HuH-7 (cell line): ENCODE measurements at places on chromosomes 1 and 21.

DNA sequence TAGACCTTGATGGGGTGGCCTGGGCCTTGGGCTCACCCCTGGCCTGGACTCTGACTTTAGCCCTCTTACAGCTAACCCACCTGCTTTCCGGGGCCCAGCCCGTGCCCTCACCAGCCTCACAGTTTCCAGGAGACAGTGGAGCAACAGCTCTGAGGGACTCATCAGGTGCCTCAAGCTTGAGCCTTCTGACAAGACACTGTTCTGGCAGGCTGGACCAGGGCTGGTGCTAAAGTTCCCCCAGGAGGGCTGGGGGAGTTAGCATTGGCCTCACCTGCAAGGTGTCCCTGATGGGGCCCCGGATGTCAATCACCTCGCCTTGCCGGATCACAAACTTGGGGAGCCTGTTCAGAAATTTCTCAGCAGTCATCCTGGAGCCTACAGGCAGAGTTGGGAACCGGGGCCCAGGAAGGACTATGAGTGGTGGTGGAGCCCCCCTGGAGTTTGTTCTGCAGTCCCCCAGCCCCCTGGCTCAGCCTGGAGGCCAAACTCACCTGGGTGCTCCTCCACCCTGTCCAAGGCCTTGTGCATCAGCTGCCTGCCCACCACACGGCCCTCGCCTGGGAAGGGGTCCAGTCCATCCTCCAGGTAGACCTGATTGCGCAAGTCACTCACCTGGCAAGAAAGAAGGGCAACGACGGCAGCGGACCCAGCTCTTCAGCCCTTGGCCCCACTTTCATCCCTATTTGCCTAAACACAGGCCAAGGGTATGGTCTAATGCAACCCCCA lies 4.1 kb downstream of the SH3BGRL3 start:
- no peak for DNase-seq

- DNase-seq: no peak
These were observed 16.1 kb downstream of the SLC30A7 start for GRCh38 chr1:100912019-100912418.

- DNase-seq: no peak
These were observed 35.6 kb upstream of the UTS2 start for GRCh38 chr1:7888248-7889081.

- DNase-seq: no peak
These were observed 18.6 kb upstream of the BCL10 start for GRCh38 chr1:85295006-85295431.

DNA sequence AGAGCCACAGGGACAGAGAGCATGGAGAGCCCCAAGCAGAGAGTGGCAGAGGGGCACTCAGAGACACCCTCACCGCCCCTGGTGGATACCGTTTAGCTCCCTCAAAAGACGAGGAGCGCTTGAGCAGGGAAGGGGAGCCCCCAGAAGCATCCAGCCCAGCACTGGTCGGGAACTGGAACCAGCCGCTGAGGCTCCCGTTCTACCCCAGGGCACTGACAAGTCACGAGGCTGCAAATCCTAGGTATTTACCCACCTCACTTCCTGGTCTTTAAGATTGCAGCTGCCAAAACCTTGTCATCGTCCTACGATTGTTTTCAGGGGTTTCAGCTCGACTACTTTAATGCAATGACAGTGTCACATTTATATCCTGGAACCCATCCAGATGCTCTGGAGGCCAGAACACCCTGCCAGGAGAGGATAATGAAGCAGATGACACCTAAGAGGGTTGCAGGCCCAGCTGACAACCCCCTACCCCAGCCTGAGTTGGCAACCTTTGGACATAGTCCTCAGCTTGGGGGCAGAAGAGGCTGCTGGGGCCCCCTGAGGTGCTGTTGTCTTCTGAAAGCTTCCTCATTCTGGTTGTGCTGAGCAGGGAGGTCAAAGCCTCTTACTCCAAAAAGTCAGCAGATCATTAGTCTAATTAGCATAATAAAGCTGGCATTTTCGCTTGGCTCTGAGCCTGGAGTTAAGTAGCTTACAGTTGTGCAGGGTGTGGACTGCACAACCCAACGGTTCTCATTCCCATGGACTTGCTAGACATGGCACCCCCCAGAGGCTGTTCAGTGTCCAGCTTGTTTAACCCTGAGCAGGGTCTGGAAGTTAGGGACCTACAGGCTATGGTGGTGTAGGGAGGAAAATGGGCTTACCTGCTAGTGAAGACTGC lies 20.6 kb upstream of the BACE2 start:
- no peak for DNase-seq

DNA sequence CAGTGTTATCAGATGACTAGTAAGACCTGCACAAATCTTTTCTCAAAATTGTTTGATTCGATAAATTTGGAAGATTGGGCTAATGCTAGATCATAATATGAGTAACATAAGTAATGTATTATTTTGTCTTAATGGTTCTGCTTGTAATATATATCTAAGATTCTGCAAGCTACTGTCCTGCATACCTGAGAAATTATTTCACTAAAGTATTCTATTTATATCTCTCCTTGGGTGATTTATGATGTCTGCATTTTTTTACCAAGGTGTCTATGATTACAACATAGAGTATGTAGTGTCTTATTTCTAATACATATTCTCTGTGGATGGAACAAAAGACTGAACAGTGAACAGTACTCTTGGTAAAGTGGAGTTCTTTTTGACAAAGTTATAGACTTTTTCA lies 166.6 kb downstream of the CLEC20A start:
- no peak for DNase-seq

- DNase-seq: no peak
These were observed 5.4 kb upstream of the PRDM15 start for GRCh38 chr21:41884501-41885030.

GRCh38 chr1:183070234-183070922 lies 47.2 kb downstream of the LAMC1 start:
- no peak for DNase-seq

DNA sequence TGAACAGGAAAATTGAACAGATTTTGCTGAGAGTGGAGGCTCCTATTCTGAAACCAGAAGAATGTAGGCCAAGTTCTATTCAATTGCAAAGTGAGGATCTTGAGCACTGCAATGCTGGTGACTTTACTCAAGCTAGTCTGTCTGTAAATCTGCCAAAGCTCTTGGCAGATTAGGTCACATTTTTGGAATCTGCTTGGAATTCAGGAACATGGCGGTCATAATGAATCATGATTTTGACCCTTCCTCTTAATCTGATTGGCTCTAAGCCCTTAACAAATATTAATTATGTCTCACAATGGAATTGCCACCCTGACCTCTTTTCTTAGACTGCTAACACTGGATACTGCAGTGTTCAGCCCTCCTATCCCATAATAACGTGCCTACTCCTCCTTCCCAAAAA lies 7.2 kb upstream of the GNG12 start:
- no peak for DNase-seq

DNA sequence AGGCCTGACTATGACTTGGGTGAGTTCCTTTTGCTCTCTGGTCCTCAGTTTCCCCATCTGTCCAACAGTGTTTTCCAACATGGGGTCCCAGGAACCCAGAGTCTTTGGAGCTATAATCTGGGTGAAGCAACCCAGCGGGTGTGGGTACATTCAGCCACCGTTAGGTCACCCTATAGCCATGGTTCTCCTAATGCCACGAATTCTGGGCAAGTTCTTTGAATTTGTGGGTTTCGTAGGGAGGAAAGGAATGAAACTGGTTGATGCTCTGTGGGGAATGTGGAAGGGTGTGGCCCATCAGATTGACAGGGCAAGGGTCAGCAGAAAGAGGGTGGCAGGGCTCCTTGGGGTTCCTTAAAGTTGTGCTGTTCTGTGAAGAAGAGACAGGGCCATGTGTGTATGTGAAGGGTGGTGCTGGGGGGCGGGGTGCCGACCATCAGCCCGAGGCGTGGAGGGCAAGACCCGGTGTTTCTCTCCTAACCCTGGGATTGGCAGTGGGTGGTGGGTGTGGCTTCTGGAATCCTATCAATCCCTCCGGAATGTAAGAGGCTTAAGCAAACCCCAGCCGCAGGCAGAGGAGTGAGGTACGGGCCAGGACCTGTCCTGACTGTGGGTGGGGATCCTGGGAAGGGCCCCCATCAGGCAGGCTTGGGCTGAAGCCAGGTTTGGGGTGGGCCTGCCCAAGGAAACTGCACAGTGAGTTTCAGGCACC lies 35.5 kb upstream of the ZNF362 start:
- DNase-seq: no peak

DNA sequence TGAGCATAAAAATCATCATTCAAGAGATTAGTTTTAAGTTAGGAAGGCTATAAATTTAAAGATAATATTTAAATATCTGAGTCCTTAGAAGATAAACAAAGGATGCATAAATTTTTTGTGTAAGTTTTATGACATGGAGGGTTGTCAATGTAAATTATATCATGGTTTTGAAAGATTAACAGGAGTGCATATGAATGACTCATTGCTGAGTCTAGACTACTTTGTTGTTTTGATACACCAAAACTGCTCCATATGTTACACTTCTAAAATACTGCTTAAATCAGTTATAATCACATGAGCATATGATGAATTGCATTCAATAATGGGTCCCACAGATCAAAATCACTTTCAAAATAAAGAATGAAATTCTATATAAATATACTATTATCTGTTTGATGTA lies 312.5 kb downstream of the KCNT2 start:
- no peak for DNase-seq

DNA sequence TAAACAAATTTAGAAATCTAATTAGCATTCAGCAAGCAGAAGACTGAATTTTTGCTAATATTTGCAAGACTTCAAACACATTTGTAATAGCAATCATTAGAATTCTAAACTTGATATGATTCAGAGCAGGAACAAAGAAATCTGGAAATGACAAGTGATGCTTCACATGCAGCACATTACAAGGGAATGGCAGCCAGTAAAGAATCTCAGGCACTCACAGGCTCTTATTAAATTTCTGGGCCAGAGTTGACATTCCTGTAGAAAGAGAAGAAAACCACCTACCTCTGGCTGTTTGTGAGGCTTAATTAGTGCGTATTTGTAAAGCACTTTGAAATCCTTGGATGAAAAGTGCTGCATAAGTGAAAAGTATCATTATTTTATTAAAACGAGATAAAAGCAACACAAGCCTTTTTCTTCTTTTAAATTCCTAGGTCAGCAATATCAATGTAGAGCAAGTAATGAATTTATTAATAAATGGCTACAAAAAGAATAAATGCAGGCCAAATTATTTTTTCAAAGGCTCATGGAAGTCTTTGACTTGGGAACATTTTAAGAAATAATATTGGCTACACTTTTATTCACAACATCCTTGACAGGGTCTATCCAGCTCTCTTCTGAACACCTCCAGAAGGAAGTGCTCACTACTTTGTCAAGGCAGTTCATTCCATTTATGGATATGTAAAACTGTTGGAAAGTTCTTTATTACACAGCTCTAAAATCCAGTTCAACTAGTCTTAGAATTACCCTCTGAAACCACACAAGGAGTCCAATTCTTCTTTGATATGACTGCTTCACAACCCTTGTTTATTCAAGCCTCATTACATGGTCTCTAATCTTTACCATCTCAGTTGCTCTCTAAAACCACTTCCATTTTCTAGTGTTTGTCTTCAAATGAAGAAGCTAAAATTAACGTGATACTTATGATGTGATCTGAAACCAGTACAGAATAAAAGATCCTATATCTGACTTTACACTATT lies 32.1 kb upstream of the SCYL3 start:
- no peak for DNase-seq

DNA sequence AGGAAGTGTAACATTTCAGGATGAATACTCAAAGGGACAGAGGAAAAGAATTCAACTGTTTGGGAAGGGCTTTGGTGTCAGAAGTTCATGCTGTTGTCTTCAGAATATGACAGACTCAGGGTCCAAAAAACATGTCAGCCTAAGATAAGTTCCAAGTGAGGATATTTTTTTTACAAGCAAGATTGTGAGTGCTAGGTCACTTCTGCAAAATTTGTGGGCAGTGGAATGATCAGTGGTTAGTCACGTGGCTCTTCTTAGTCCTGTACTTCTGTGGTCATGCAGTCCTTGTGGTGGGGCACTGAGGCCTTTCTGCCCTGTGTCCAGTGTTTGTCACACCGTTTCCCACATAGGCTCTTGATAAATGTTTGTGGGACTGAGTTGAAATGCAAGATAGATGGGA lies 5.2 kb downstream of the RGL1 start:
- no peak for DNase-seq

GRCh38 chr1:41381692-41382479 lies 20.7 kb downstream of the FOXO6 start:
- DNase-seq: peak; percentile 65

DNA sequence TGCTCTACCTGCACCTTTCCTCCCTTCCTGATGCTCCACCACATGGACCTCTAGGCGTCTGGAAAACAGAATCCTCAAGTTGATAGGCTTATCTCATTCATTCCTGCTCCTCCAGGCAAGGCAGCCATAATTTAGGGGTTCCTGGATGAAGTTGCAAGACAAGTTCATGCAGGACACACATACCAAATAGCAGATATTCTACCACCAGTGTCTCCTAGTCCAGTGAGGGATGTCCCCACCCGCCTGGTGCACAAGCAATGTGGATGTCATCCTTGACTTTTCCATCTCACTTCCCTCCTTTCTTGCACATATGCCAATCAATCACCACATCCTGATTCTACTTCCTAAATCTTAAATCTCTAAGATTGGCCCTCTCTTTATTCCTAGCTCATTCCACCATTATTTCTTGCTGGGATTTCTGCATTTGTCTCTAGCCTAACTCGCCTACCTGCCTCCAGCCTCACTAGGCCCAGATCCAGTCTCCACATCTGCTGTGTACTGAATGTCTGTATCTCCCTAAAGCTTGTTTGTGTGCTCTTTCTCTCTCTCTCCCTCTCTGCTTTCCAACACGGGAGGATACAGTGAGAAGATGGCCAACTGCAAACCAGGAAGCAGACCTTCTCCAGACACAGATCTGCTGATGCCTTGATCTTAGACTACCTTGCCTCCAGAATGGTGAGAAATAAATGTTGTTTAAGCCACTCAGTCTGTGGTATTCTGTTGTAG lies 40.5 kb downstream of the CD34 start:
- no peak for DNase-seq

- no peak for DNase-seq
These were observed 4.0 kb upstream of the NKAIN1 start for GRCh38 chr1:31243501-31244286.

GRCh38 chr1:36542962-36543515 lies 60.3 kb upstream of the CSF3R start:
- peak; percentile 60 for DNase-seq

DNA sequence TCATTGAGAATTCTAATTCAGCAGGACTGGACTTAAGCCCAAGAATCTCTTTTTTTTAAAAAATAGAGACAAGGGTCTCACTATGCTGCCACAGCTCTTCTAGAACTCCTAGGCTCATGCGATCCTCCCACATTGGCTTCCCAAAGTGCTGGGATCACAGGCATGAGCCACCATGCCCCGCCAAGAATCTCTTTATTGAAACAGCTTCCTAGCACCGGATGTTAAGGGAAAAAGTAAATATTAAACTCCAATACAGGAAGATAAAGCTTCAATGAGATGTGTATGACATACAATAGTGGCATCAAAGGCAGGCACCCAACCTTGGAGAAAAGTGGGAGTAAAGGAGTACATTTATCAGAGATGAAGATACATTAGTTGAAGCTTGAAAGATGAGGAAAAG lies 25.5 kb downstream of the PUM1 start:
- DNase-seq: no peak

GRCh38 chr1:172585348-172585747 lies 52.4 kb downstream of the SUCO start:
- DNase-seq: no peak
